ENCODE measurements at places on chromosomes 3 and 15.

GRCh38 chr3:114389156-114389555 lies 95.3 kb downstream of the TIGIT start:
- no peak for DNase-seq

DNA sequence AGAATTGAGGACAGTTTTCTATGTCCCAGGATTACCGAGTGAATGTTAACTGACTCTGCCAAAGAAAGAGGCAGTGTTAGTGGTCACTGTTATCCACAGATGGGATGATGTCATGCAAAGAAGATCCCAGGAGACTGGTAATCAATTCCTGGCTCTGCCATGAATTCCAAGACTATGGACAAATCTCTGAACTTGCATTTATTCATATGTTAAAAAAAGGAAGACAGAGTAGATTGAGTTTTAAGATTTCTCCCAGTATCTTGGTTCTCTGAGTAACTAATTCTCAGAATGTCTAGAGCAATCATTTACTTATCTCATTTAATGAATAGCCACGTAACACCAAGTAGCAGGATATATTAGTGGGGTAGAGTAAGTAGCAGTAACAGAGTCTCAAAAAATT lies 11.5 kb upstream of the MAP3K13 start:
- DNase-seq: no peak

GRCh38 chr3:119297169-119297568 lies 3.0 kb downstream of the ARHGAP31 start:
- DNase-seq: no peak

DNA sequence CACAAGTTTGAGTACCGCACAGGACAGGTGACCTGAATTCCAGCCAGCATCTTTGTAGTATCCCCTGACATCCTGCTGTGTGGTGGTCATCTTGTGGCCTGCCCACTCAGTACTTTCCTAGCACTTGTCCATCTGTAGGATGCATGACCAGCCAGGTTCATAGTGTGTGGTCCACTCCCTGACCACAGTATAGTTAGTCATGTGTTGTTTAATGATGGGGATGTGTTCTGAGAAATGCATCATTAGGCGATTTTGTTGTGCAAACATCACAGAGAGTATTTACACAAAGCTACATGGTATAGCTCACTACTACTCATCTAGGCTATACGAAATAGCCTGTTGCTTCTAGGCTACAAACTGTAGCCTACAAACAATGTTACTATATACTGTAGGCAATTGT lies 16.9 kb upstream of the RBPMS2 start:
- no peak for DNase-seq

DNA sequence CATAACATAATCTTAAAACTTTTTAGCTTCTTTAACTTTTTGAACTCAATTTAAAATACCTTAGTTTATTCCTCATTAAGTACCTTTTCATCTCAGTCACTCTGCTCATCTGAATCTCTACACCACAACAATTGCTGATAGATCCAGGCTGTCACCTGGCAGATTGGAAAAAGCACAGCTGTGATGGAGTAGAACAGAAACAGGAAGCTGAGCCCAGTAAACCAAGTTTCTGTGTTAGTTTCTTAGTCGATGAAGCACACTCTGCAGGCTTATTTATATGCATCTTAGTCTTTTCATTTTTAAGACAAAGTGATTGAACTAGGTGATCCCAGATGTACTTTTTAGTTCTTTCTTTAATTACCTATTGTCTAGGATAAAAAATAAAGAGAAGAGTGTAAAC lies 1398.0 kb upstream of the ALCAM start:
- DNase-seq: no peak

DNA sequence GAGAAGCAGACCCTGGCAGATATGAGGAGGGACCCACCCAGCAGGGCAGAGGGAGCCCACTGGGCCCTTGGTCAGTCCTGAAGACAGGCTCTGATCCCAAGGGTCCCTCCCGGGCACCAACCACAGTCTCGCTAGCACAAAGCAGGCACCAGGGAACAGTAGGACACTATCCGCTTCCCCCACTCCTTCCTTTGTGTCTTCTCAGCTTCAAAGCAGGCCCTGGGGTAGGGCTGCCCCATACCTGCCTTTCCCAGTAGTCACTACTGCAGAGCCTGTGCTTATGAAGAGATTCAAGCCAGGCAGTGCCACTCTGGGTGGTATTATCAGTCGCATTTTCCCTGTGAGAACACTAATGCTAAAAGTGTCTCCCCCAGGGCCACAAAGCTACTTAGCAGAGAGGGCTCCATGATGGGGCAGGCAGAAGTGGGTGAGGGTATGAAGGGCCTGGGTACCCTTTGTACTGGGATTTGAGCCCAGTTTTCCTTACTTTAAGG lies 32.7 kb downstream of the SRPRB start:
- DNase-seq: no peak

- DNase-seq: no peak
These were observed 211.8 kb downstream of the TP63 start for GRCh38 chr3:189842681-189843602.

- no peak for DNase-seq
These were observed 15.3 kb upstream of the CCNDBP1 start for GRCh38 chr15:43169888-43170287.

DNA sequence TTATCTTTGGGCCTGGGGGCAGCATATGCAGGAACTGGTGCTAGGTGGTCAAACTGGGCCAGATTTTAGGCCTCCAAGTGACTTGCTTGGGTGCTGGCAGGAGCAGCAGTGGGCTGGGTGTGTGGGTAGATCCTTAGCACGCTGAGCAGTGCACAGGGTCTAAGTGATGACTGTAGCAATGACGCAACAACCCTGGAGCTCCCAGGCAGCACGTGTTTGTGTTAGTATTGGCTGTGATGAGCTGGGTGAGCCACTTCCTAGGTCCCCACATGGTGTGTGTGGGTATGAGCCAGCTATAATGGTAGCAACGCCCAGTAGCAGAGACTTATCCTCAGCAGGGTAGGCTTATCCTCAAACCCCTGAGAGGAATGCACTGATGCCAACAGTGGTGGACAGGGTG lies 570.6 kb upstream of the ROBO1 start:
- no peak for DNase-seq

- DNase-seq: peak; percentile 26
These were observed 41.2 kb downstream of the OIP5 start for GRCh38 chr15:41291065-41291631.

DNA sequence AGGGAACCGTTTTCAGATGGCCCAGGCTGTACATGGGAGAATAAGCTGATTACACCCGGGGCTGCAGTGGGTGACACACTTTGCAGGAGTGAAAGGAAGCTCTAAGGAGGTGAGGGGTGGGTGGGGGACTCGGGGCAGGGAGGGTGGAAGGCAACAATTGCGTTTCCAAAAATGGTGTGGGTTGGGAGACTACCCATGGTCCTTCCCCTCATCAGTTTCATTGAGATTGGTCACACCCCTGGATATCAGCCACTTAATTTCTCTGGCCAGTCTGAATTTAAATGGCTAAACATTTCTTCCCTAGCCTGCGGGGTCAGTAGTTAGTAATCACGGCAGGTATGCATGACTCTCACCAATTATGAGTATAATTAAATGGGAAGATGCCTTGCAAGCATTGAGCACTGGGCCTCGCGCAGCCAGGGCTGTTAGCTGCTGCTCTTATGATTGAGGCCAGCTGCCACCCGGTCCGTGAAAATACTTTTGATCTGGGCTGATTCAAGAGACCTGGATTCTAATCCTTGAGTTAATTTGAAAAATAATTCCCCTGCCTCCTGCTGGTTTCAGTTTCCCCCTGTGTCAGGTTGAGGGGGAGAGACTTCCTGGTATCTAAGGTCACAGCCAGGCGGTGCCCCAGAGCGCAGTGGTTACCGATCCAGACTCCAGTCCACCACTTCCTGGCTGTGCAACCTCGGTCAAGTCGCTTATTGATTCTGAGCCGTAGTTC lies 23.3 kb downstream of the SLC6A6 start:
- peak; percentile 57 for DNase-seq

DNA sequence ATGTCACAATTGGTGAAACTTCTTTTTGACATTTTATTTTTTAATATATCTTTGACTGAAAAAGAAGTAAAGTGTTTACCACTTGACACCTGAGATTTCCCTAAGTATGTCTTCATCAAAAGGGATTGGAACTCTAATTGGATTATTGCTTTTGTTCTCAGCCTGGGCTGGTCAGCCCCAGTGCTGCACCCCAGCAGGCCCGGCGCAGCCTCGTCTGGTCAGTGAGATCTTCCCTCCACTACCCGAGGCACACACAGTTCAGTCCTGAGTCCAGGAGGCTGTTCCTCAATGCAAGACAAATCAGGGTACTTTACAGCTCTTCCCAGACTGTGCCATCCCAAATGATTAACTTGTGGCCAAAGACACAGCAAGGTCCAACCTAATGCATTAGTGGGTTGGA lies 146.9 kb upstream of the SEMA6D start:
- DNase-seq: no peak

DNA sequence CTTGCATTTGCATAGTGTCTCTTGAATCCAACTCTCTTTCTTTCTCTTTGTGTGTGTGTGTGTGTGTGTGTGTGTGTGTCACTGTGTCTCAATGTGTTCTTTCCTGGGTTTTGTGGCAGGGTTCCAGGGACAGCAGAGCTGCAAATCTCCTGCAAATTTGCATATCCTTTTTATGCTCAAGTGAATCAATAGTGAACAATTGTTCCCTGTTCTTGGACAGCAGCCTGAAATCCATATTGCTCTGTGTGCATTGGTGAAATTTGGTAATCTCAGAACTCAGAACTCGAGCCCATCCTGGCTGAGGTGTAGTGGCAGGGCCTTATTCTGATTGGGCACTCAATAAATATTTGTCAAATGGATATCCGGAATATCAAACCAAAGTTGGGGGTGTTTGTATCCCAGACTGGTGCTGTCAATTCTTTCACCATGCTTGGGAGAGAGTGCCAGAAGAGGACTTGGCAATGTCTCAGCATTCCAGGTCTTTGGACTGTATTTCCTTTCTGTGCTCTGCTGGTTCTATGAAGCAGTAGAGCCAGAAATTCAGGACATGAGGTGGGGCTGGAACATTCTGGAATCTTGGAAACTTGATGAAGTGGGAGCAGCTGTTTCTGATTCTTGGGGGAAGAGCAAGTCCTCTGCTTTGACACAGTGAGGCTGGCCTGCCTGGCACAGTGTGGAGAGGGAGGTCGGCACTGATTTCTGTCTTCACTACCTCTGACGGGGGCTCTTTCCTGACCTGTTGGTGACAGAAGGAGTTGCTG lies 380.6 kb upstream of the C2CD4B start:
- DNase-seq: peak; percentile 72

DNA sequence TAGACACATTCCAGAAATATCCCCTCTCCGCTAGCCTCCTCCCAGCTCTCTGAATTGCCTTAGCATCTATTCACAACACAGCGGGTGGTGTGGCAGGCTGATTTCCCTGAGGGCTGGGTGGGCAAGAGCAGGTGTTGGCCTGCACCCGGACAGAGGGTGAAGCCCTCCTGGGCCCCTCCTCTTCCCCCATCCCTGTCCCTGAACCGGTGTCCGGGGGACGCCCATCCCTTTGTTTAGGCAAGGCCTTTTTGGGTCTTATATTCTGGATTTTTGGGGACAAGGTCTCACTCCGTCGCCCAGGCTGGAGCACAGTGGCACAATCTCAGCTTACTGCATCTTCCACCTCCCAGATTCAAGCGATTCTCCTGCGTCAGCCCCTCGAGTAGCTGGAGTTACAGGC lies 55.2 kb upstream of the KLHL25 start:
- no peak for DNase-seq
